HCT116 (cell line): ENCODE measurements at places on chromosomes 16 and 17.

DNA sequence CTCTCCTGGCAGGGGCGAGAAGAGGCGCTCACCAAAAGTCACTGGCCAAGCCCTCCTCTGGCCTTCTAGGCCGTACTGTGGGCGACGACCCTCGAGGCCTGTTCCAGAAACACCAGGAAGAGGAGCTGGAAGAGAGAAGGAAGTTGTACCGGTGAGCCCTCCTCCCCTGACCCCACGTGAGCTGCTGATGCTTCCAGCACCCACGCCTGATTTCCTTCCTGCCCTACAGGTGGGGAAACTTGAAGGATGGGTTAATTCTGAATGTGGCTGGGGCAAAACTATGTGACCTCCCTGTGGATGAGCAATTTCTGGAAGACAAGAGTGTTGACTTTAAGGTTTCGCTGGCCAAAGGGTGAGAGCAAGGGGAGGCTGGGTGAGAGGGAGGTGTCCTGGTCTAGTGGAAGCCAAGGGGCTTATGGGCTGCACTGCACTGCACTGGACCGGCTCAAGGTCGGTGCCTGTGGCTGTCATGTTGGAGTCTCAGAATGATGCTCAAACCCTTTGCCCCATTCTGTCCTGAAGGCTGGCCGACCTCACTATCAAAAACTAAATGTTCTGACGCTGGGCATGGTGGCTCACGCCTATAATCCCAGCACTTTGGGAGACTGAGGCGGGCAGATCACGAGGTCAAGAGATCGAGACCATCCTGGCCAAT is 6.2 kb downstream of the C17orf100 start:
- no peak for DNase-seq

DNA sequence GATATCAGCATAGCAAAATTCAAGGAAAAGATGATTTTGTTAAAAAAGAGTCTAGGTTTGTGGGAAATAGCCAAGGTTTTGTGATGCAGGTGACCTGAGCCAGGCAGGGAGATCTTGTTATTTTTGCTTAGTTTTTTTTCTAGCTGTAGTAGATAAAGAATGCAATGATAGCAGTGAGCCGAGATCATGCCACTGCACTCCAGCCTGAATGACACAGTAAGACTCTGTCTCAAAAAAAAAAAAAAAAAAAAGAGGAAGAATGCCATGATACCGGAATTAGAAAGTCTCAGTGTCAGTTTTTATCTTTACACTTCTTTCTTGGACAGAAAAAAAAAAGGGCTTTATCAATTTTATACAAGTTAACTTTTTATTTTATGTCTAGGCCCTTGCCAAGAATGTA is 27.5 kb downstream of the TMEM238L start:
- DNase-seq, result no peak

DNA sequence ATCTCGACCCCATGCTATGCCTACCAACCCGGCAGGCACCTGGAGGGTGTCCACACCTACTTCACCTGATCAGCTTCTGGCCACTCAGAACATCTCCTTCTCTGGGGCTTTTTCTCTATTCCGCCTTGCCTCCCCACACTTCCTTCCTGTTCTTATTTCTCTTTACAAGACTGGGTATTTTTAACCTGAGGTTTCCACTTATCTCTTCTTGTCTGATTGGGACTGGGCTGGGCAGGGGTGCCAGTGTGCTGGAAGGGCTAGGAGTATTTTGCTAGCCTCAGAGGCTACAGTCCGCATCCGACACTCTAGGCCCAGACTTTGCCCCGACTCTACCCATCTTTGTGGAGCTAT is 26.2 kb upstream of the ZNF652 start:
- DNase-seq, result no peak

- peak; percentile 58 for DNase-seq
Measured at GRCh38 chr16:85416228-85417109, 196.7 kb upstream of the GSE1 start.

DNA sequence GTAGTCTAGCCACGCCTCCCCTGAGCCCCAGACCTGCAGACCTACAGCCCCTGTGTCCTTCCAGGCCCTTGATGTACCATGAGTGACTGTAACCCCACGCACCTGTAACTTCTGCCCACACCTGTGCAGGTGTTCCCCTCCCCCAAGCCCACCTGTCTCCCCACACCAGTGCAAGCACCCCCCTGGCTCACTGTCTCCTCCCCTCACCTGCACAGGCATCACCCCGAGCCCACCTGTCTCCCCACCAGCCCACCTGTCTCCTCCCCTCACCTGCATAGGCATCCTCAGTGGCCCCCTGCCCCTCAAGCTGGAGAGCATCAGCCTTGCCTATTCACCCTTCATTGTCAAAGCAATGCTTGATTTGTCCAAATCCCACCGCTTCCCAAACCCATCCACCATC is 32.3 kb upstream of the ZC3H18 start:
- DNase-seq, result no peak
